ENCODE measurements at places on chromosomes 11 and 22.

DNA sequence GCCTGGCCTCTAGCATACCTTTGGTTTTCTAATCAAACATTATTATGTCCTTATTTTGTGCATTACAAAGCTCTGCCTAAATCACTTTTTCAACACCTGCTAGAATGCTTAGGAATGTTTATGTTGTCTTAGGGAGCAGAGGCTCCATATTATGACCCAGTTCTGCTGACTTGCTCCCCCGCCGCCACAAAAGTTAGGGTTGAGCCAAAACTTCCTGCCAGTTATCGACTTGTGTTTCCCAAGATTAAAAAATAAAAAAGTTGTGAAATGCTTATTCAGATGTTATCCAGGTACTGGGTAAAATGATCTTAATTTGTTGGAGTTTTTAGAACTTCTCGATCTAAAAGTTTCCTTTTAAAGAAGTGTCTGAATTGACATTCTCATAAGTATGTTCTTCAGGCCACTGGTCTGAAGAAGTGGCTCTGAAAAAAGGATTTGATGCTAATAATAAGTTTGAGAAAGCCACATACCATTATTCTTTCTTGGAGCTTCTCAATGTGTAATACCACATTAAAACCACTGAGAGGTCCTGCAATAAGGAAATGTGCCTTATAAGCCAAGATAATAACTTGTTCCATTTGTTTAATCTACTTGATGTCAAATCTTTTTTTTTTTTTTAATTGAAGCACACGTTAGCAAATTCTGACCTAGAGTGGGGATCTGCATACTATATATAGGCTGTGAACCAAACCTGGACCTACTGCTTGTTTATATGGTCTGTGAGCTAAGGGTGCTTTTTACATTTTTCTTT, 2.2 kb downstream of the RNF185 start:
- DNase-seq: no peak

DNA sequence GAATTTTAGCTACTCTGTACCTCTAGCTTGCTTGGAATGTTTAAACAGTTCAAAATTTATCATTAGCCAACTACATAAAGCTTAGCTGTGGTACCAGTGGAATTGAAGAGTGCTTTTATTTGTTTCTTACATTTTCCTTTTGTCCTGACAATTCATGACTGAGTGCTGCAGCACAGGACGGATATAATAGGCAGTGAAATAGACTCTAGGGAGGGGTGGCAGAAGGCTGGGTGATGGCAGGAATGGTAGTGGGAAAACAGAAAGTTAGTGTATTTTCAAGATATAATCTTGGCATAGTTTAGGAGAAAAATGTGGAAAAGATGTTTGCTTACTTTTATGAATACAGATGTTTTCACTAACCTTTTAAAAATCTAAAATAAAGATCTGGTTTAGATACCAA, 31.1 kb upstream of the ARHGAP32 start:
- no peak for DNase-seq

- DNase-seq: no peak
Observed at GRCh38 chr22:45783690-45784089, 112.1 kb downstream of the ATXN10 start.

DNA sequence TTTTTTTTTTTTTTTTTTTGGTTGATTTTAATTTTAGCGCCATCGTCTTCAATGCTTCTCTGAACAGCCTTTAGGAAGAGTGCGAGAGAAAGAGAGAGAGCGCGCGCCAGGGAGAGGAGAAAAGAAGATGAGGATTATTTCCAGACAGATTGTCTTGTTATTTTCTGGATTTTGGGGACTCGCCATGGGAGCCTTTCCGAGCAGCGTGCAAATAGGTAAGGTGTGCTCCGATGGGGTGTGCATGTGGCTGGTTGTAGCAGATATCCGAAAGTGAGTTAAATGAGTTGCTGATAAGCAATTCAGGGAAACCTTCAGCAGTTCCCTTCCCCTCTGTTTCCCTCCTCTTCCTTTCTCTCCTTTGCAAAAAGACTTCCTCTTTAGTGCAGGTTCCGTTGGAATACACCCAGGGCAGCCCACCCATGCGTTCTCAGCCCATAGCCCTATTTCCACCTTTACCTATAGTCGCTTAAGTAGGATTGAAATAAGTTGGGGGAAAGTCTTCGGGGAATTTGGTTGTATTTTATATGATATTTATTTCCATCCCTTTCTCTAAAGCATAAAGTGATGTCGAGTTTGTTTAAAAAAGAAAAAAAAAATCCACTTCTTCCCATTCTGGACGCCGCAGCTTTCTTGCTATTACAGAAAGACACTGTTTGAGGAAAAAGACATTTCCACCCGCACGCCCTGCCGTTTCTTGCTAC, 1.1 kb downstream of the GRIA4 start:
- DNase-seq: no peak

DNA sequence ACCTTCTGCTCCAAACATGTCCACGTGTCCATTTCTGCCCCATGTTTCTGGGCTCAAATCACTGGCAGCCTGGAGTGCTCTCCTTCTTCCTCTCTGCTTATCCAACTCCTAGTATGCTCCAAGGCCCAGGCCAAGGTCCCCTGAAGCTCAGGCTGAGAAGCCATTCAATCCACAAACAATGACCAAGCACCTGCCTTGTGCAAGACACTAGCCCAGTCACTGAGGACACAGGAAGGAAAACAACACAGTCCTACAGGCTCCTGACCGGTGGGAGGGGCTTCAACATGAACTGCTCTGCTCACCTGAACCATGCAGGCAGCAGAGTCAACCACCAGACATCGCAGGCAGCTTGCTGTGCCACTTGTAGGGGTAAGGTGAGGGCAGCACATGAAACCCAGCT, 93.6 kb downstream of the RPL27A start:
- no peak for DNase-seq

DNA sequence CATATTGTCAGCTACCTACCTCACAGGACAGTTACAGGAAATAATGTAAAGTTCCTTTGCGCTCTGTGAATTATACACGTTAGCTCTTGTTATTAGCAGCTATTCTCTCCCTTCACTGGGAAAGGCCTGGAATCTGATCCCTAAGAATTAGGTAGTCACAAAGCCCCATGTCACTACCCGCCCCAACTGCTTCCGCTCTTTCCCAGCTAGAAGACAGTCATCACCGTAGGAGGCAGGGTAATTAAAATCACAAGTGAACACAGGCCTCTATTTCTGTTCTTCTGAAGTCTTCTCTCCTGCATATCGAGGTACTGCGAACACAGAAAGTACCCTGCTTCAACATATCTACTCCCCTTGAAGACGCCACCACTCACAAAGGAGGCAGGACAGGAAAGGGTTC, 12.6 kb upstream of the AHNAK start:
- no peak for DNase-seq

Data from activated CD4-positive, alpha-beta T cell treated with anti-CD3 and anti-CD28 coated beads, Interleukin-2, amount 50 U/mL, for 1 hour (primary cell).